ENCODE measurements at places on chromosomes 7 and 10.

- no peak for DNase-seq
These were observed 10.8 kb upstream of the AQP1 start for GRCh38 chr7:30900803-30901362.

- no peak for DNase-seq
These were observed 27.1 kb downstream of the VIPR2 start for GRCh38 chr7:159117366-159118196.

GRCh38 chr10:5033061-5033778, 29.6 kb upstream of the AKR1C2 start:
- no peak for DNase-seq

DNA sequence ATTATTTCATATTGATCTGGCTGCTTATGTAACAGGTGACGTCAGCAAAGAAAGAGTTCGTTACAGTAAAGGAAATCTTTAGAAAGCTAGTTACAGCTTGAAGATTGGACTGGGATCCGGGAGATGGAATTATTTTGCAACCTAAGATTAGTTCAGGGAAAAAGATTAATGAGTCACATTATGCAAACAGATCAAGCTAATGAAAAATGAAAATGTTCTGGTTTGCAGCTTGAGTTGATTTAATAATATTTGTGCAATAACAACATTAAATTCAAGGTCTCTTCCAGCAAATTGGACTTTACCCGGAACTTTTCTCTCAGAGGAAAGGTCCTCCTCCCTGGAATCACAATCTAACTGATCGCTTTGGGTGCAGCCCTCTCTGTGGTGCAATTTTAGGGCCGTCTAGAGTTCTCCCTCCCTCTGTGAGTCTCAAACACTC, 119.5 kb downstream of the OTUD1 start:
- DNase-seq = no peak

- no peak for DNase-seq
These were observed 119.4 kb downstream of the DYNC2I1 start for GRCh38 chr7:158975526-158976467.

- DNase-seq = no peak
These were observed 20.3 kb downstream of the ZNF783 start for GRCh38 chr7:149282331-149282655.

GRCh38 chr7:2299131-2299829, 15.0 kb downstream of the SNX8 start:
- no peak for DNase-seq

DNA sequence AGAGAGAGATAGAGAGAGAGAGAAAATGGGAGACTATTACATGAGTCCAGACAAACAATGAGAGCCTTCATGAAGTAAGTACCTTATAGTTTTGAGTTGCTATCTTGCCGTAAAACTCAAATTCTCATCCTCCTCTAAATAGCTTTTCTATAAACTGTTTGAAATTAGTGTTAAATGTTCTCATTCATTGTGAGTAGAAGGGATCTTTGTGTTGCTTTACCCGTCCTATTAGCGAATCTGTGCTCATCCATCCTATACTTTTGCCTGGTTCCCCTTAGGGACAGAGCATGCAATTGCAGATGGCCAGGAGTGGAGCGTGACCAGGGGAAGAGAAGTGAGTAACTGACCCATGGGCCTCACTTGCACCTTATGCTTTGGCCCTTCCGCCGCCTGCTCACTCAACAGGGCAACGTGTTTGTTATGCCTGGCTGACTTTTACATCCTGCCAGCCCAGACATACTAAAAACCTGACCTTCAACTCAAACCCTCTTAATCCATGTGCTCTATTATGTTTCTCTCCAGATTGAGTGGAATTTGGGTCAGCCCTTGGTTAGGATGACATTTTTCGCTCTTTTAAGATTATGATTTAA, 244.2 kb upstream of the YAE1 start:
- no peak for DNase-seq

DNA sequence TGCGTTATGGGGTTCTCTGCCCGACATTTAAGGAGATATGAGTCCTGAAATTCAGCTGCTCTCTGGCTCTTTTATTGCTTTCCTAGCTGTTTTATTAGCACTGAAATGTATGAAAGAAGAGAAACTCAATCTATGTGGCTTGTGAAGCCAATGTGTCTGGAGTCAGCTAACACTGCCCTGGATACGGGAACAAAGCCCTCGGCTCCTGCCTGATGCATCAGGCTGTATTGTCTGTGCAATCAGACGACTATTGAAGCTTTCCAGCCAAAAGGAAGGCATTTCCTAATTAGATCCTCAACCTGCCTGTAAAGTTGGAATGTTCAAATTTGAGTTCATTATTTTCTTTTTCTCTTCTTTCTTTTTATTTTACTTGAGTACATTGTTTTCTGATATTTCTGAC, 22.0 kb upstream of the TM9SF3 start:
- no peak for DNase-seq

- DNase-seq = no peak
These were observed 94.2 kb downstream of the HTR5A start for GRCh38 chr7:155164316-155164715.

DNA sequence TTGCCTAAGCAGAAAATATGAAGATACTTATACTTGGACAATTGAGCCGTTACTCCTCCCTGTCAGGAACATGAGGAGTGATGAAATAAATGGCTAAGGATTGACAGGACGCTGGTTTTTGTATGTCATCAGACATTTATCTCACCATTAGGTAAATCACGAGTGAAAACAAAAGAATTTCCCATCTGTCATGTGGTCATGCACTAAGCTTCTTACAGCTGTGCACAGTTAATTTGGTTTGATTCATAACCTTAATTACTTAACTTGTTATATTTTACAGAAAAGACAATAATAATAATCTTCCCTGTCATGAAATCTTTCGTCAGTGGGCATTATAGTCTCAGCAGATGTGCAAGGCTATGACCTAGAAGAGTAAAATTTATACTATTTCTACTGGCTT, 266.5 kb downstream of the HGF start:
- no peak for DNase-seq

- no peak for DNase-seq
These were observed 168.2 kb downstream of the SND1 start for GRCh38 chr7:127819975-127820731.

- no peak for DNase-seq
These were observed 75.6 kb downstream of the MYOF start for GRCh38 chr10:93406364-93407145.

- no peak for DNase-seq
These were observed 196.3 kb upstream of the GHITM start for GRCh38 chr10:83943049-83943448.

DNA sequence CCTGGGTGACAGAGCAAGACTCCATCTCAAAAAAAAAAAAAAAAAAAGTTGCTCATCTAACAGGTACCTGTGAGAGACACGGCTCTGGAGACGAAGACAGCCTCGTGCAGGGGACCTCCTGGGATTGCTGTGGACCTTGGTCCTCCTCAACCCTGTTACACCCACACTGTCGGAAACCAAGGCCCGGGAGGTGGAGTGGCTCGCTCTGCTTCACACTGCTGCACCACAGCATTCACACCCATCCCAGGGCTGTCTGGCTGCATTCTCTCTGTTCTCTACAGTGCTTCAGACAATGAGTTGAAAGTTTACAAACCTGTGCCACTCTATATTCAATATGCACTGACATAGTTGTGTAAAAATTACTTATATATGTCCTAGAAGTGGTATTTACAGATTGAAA, 101.0 kb upstream of the TNS3 start:
- no peak for DNase-seq

- DNase-seq = no peak
These were observed 295.6 kb downstream of the DPP6 start for GRCh38 chr7:154347700-154348266.

- no peak for DNase-seq
These were observed 103.1 kb downstream of the ZFAND4 start for GRCh38 chr10:45569471-45569870.

GRCh38 chr7:140619176-140619575, 21.4 kb downstream of the DENND2A start:
- no peak for DNase-seq

- no peak for DNase-seq
These were observed 627 bp upstream of the FLNC start for GRCh38 chr7:128829391-128830166.

- DNase-seq = no peak
These were observed 535.0 kb downstream of the TNS3 start for GRCh38 chr7:47046949-47047348.

DNA sequence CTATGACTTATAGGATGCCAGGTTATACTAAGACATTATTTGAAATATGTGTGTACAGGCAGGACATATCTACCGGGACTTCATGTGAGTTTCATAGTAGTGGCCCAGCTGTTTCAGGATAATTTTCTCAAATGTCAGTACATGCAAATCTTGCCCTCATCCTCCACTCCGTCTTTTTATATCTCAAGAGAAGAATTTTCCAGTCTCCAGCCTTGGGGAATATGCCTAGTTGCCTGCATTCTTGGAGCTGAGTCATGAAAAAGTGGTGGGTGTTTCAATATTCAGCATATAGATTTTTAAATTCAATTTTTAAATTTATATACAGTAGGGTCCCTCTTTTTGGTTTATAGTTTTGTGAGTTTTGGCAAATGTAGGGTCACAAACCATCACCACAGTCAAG, 236.7 kb downstream of the OTUD1 start:
- DNase-seq = no peak

- DNase-seq = no peak
These were observed 16.4 kb downstream of the PCGF6 start for GRCh38 chr10:103334567-103334966.

GRCh38 chr10:131899695-131900349, 986 bp upstream of the PPP2R2D start:
- DNase-seq = no peak

DNA sequence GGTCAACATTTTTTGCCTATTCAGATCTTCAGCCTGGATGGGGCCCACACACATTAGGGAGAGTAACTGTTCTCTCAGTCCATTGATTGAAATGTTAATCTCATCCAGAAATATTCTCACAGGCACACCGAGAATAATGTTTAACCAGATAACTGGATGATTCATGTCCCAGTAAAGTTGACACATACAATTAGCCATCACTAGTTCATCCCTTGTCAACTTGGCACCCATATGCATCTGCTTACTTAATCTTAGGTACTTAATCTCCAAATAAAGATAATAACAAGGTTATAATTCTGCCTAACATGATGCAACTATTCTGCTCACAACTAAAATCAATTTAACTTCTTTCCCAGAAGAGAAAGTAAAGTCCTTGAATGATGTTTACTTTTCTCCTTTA, 502.6 kb downstream of the ADRA2A start:
- no peak for DNase-seq

- no peak for DNase-seq
These were observed 203.0 kb upstream of the MEOX2 start for GRCh38 chr7:15889507-15889906.

- no peak for DNase-seq
These were observed at the start of gene IGF2BP3 for GRCh38 chr7:23470330-23471105. IGF2BP3 (minus strand) TSS chr7:23470491; CDS start chr7:23470110, 381 bp downstream.

- DNase-seq = no peak
These were observed 26.5 kb upstream of the POU6F2 start for GRCh38 chr7:38951213-38951612.

GRCh38 chr7:149285603-149286002, 23.6 kb downstream of the ZNF783 start:
- no peak for DNase-seq

DNA sequence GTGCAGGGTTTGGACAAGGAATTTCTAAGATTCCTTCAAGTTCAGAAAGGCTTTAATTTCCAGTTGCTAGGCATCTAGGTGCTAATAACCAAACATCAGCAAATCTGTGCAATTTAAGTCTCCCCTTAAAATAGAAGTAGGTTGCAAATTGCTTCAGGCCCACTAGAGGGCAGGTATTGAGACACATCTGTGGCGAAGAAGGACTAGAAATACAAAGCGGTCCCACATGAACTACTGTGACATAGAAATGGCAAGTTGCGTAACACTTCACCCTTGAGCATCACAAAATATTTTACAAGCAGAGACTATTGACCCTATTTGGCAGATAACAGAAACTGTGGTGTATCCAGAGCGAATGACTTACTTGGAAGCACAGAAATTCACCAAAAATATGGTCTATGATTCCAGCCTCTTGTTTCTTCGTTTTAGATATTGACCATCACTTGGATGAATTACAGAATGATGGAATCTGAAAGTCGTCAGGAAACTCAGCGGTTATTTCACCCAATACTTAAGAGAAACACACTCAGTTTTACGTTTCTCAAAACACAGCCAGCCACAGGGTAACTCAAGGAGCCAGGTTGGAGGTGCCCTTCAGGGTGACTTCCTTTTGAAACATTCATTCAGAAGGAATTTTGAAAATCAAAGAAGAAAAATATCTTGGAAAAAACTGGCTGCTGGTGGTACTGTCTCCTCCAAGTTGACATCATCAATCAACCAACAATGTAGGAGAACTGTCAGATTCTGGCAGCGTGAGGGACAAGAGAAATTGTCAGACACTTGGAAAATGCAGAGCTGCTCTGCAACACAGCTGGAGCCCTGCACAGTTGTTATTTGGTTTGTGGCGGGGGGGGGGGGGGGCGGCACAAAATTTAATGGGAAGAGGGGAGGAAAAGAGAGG, 256.3 kb upstream of the MINDY3 start:
- DNase-seq = no peak

- DNase-seq = no peak
These were observed 1101.7 kb upstream of the GHITM start for GRCh38 chr10:83037653-83038052.

DNA sequence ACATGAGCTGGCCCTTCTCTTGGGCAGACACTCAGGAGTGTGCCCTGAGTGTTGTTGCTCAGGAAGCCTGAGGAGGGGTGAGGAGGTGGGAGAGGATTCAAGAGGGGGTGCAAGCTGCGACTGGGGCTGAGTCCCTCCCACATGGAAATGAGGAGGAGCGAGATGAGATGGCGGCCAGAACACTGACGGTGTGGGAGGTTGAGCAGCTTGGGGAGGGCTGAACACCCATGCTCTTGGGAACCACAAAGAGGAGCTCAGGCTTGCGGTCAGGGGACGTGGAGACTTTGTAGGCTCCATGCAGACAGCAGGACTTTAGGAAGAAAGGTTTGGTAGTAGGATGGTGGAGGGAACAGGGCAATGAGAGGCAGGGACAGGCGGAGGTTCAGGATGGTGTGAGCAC, 163.2 kb upstream of the SHH start:
- no peak for DNase-seq

DNA sequence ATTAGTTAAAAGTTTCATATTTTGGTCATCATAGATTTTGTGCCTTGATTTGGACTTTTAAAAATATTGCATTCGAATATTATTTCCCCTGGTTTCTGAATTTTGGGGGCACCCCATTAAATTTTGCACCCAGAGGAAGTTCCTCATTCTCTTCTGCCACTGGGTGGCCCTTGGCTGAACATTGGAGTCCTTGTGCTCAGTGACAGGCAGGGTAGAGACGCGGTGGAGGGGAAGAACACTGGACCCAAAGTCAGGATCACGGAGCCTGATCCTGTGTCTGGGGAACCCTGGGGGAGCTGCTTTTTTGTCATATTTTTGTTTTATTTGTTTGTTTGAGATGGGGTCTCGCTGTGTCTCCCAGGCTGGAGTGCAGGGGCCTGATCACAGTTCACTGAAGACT, 74.7 kb downstream of the MKI67 start:
- no peak for DNase-seq

- DNase-seq = no peak
These were observed 15.2 kb downstream of the PROSER2 start for GRCh38 chr10:11838298-11838852.
